ENCODE measurements at places on chromosomes 5 and 9.
A peak's percentile ranks its signal among the peaks of the same experiment; 100 is the strongest.

DNA sequence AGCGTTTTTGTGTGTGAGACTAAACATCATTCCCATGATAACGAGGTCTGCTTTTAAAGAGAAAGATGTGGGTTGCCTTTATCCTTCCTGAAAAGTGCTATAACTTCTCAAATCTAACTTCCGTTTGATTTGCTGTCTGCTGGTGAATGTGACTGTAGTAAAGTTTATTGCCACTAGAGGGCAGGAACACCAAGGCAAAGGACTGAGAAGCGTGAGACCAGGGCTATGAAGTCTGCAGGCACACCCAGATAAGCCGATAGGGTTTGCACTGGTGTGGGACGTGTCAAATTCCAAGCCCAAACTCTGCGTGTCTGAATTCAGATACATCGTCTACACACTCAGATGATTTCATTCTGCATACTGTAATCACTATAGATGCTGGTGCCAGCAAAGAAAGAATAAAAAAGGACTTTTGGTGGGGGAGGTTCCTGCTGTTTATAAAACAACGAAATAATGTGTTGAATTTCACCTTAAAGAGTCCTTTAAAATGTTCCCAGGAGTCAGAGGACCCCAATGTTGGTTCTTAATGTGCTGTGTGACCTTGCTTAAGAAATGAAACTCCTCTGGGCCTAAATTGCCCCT lies 87.2 kb downstream of the PTTG1 start:
- DNase-seq, result peak; percentile 71

- peak; percentile 61 for DNase-seq
These were observed 48.2 kb downstream of the DAB2IP start for GRCh38 chr9:121699571-121700164.

DNA sequence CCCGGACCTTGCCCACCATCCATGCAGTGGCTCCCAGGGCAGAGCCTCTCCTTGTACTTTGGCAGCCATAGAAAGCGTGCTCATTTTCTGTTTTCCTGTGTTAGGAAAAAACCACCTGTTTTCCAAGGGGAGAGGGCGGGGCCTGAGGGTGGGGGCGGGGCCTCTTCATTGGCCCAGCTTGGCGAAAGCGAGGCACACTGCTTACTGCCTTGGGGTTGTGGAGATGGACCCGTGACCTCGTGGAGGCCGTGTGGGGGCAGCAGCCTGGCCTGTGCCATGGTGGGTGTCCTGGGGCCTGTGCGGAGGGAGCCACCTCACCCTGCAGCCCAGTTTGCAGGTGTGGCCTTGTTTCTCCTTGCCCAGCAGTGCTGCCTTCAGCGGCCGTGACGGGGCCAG lies 4.4 kb upstream of the TOR4A start:
- DNase-seq, result no peak

DNA sequence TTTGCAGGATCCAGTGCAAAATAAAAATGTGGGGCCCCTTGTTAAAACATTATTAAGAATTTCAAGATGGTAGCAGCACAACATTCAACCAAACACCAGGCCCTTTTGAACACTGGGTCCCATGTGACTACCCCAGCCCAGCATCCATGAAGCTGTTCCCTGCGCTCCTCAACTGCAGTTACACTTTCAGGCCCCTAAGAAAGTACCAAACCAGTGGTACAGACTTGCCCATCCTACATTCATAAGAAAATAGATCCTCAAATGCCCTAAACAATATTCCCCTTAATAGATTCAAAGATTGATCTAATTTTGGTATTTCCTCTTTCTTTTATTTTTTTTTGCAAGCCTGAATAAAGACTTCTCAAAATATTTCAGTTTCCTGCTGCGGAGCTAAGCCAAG lies 201.7 kb downstream of the EFNA5 start:
- DNase-seq, result no peak

DNA sequence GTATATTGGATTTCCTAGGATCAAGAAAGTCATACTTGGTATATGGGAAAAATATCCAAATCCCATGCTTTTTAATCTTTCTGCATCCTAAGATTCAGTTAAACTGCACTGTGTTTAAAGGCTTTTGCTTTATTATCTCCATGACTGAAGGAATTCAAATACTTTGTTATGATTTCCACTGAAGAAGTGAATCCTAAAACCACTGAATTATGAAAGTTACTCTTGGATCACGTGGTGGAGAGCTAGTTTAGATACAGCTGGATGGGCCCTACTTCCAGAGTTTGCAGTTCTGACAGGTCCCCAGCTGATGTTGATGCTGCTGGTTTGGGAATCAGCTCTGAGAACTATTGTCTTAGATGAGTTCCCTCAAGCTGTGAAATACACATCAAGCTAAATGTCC lies 5.0 kb downstream of the DAB2 start:
- DNase-seq, result no peak

- DNase-seq, result no peak
These were observed 135.6 kb downstream of the KCNIP1 start for GRCh38 chr5:170639221-170639925.

Data from activated CD8-positive, alpha-beta memory T cell treated with anti-CD3 and anti-CD28 coated beads for 24 hours (primary cell).